PC-3 (cell line): ENCODE measurements at places on chromosomes 13 and 19.

DNA sequence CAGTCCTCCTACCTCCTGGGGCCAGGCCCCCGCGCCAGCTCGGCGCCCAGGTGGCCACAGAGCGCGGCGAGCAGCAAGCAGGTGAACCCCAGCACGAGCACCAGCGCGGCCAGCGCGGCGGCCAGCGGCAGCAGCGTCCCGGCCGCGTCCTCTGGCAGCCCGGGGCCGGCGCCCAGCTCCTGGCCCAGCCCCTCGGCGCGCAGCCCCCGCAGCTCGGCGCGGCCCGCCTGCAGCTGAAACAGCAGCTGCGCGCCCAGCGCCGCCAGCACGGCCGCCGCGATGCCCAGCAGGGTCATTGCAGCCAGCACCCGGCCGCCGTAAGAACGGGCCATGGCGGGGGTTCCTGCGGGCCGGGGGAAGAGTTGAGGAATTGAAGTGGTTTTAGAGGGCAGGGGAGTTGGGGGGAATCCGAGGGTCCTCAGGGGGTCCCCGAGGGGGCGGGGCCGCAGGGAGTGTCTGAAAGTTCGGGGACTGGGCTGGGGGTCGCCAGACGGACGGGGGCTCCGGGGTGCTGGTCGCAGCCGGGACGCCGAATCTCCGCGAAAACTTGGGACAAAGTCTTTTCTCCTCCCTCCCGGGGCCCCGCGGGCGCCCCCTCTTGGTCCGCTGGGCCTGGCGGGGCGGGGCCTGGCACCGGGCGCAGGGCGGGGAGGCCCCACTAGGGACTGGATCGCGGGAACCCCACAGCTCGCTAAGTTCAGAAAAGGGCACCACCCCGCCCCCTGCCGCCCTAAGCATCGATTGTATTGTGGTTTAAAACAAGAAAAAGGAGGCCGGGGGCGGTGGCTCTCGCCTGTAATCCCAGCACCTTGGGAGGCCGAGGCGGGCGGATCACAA, at the start of gene TMEM221:
Gene TMEM221 (minus strand): TSS at position 538 of the 837 bp plus-strand sequence. CDS start 206 bp downstream, at position 332.
- no peak within 1 kb of the TSS for H3K27ac ChIP-seq
- peaks cover 9% of the 10 kb centered on the region for H3K4me1 ChIP-seq
- H3K27me3 ChIP-seq: no peaks in the 10 kb centered on the region

GRCh38 chr13:48475230-48475629, 57.6 kb downstream of the RCBTB2 start:
- H3K36me3 ChIP-seq: peaks cover 4% of the 10 kb centered on the region; the same call in 1 of the 2 replicates
- no peak for DNase-seq
- H3K4me3 ChIP-seq: no peak overlapping the region
- H3K4me1 ChIP-seq: no peaks in the 10 kb centered on the region

- H3K27ac ChIP-seq: no peak overlapping the region
- H3K36me3 ChIP-seq: no peaks in the 10 kb centered on the region
- H3K4me1 ChIP-seq: peaks cover 20% of the 10 kb centered on the region
Measured at GRCh38 chr19:46907880-46908279, 47.1 kb downstream of the ARHGAP35 start.

GRCh38 chr13:106401081-106401480, 134.4 kb downstream of the EFNB2 start:
- H3K27ac ChIP-seq: no peak overlapping the region
- H3K4me3 ChIP-seq: no peak overlapping the region
- no peaks in the 10 kb centered on the region for H3K27me3 ChIP-seq
- no peaks in the 10 kb centered on the region for H3K36me3 ChIP-seq

DNA sequence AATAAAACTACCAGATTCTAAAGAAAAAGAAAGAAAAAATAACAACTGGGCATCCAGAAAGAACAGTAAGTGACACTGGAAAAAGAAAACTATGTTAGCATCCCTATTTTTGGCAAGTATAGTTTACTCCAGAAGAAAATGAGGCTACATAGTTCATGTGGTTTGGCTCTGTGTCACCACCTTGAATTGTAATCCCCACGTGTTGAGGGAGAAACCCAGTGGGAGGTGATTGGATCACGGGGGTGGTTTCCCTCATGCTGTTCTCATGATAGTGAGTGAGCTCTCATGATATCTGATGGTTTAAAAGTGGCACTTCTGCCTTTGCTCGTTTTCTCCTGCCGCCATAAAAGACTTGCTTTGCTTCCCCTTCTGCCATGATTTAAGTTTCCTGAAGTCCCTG, 76.9 kb downstream of the ITGBL1 start:
- H3K36me3 ChIP-seq: no peaks in the 10 kb centered on the region
- DNase-seq: no peak
- H3K27me3 ChIP-seq: no peaks in the 10 kb centered on the region
- H3K27ac ChIP-seq: no peak overlapping the region
- no peak overlapping the region for H3K4me3 ChIP-seq

DNA sequence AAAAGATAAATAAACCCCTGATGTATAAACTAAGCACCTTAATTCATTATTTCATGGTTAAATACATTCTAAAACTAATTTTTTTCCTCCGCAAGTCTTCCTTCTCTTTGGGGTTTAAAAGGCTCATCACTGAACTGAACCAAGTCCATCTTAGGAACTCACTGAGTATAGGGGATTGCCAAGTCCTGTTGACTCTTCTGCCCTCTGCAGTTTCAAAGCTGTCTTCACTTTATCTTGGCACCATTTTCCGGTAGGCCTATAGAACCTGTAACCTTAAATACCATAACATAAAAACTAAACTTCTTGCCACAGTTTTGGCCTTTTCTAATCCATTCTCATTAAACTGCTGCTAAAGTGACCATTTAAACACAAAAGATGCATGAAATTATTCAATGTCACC, 66.5 kb upstream of the USPL1 start:
- H3K36me3 ChIP-seq: no peaks in the 10 kb centered on the region
- no peak overlapping the region for H3K4me3 ChIP-seq
- H3K27ac ChIP-seq: no peak overlapping the region

- H3K4me3 ChIP-seq: peak overlapping the region; percentile 82
- H3K4me1 ChIP-seq: peaks cover 62% of the 10 kb centered on the region
Measured at GRCh38 chr19:13840305-13841085, 36.4 kb upstream of the NANOS3 start.

GRCh38 chr19:6100284-6100915, 9.9 kb downstream of the RFX2 start:
- H3K4me1 ChIP-seq: peaks cover 13% of the 10 kb centered on the region
- no peak for DNase-seq
- no peaks in the 10 kb centered on the region for H3K27me3 ChIP-seq
- H3K36me3 ChIP-seq: no peaks in the 10 kb centered on the region

- H3K27ac ChIP-seq: no peak overlapping the region
- H3K4me3 ChIP-seq: no peak overlapping the region
Measured at GRCh38 chr13:52025475-52026245, 1.2 kb downstream of the UTP14C start.

GRCh38 chr19:38298821-38299680, 5.0 kb upstream of the C19orf33 start:
- no peak overlapping the region for H3K4me3 ChIP-seq
- peak overlapping the region; percentile 76 for H3K27ac ChIP-seq
- no peaks in the 10 kb centered on the region for H3K27me3 ChIP-seq

GRCh38 chr19:18733196-18733647, 49.7 kb downstream of the CRTC1 start:
- no peak overlapping the region for H3K4me3 ChIP-seq
- no peak for DNase-seq
- H3K27ac ChIP-seq: no peak overlapping the region
- no peaks in the 10 kb centered on the region for H3K36me3 ChIP-seq

DNA sequence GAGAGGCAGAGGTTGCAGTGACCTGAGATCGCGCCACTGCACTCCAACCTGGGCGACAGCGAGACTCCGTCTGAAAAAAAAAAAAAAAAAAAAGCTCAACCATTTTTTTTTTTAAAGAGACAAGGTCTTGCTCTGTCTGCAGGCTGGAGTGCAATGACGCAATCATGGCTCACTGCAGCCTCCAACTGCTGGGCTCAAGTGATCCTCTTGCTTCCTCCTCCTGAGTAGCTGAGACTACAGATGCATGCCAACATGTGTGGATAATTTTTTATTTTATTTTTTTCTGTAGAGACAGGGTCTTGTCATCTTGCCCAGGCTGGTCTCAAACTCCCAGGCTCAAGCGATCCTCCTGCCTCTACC, 10.3 kb downstream of the EHD2 start:
- H3K36me3 ChIP-seq: no peaks in the 10 kb centered on the region
- DNase-seq: peak; percentile 64
- peaks cover 16% of the 10 kb centered on the region for H3K4me1 ChIP-seq
- no peaks in the 10 kb centered on the region for H3K27me3 ChIP-seq
- H3K27ac ChIP-seq: peak overlapping the region; percentile 54

DNA sequence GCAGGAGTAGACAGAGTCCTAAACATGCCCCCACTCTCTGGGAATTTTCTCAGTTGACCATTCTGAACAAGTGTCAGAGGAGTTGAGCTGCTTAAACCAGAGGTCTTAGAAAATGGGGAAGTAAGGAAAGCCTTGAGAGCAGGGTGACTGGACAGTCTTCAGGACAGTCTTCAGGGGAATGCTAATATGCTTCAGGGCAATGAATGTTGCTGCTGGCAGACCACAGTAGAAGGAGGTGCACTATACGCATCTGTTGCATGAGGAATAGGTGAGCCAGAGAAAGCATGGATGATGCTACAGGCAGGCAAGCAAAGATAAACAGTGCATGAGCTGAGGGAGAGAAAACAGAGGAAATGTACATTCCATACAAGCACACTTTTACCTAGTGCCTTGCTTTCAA, 196.6 kb upstream of the GPR12 start:
- H3K36me3 ChIP-seq: no peaks in the 10 kb centered on the region
- H3K4me3 ChIP-seq: no peak overlapping the region
- DNase-seq: no peak
- H3K27me3 ChIP-seq: no peaks in the 10 kb centered on the region
- no peaks in the 10 kb centered on the region for H3K4me1 ChIP-seq
- no peak overlapping the region for H3K27ac ChIP-seq

GRCh38 chr19:39145180-39145953, 19.8 kb downstream of the PAK4 start:
- no peaks in the 10 kb centered on the region for H3K27me3 ChIP-seq
- H3K36me3 ChIP-seq: no peaks in the 10 kb centered on the region

DNA sequence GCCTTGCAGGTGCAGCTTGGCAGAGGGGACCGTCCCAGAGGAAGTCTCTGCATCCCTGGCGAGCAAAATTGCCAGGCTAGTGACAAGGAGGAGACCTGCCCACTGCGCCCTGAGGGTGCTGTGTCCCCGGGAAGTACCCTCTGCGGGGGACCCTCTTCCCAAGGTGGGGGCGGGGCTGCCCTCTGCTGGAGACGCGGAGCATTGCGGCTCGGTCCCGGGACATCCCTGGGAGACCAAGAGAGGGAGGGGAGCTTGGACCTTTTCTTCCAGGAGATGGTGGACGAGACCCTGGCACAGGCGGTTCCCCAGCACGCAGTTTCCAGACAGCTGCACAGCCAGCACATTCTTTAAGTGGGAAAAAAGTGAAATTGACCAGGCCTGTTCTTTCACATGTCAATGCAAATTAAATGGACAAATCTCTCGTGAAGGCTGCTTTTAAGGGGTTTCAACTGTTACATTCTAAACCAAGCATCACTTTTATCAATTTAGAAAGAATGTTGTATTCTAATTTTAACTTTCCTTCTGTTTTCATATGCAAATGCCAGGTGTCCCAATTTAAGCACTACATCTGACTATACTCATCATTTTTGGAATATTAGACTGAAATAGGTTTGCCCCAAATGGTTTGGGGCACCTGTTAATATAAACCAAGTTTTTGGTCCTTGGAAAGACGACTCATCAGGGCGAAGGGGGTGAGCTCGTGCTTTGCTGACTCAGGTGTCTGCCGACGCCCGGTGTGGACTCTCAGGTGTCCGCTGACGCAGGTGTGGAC, 60.7 kb downstream of the MCF2L start:
- H3K4me3 ChIP-seq: no peak overlapping the region
- H3K27ac ChIP-seq: no peak overlapping the region
- no peaks in the 10 kb centered on the region for H3K27me3 ChIP-seq
- H3K36me3 ChIP-seq: no peaks in the 10 kb centered on the region

- peak; percentile 37 for DNase-seq
- 0 out of 2 replicates have a peak overlapping the region, but pooled peaks have one; percentile 17 for H3K27ac ChIP-seq
- peaks cover 5% of the 10 kb centered on the region; the same call in 1 of the 2 replicates for H3K36me3 ChIP-seq
- H3K4me1 ChIP-seq: 0 out of 2 replicates have a peak, but pooled peaks cover 9% of the 10 kb centered on the region
- H3K4me3 ChIP-seq: no peak overlapping the region
Measured at GRCh38 chr13:41179593-41180250, 14.6 kb downstream of the KBTBD7 start.

- H3K27me3 ChIP-seq: no peaks in the 10 kb centered on the region
- no peak overlapping the region for H3K27ac ChIP-seq
- no peaks in the 10 kb centered on the region for H3K36me3 ChIP-seq
- peaks cover 14% of the 10 kb centered on the region for H3K4me1 ChIP-seq
Measured at GRCh38 chr19:13712767-13713201, 51.5 kb upstream of the MRI1 start.

GRCh38 chr13:24142886-24143285, 17.6 kb upstream of the SPATA13 start:
- H3K36me3 ChIP-seq: no peaks in the 10 kb centered on the region
- H3K4me1 ChIP-seq: peaks cover 12% of the 10 kb centered on the region
- H3K4me3 ChIP-seq: no peak overlapping the region
- no peak overlapping the region for H3K27ac ChIP-seq

DNA sequence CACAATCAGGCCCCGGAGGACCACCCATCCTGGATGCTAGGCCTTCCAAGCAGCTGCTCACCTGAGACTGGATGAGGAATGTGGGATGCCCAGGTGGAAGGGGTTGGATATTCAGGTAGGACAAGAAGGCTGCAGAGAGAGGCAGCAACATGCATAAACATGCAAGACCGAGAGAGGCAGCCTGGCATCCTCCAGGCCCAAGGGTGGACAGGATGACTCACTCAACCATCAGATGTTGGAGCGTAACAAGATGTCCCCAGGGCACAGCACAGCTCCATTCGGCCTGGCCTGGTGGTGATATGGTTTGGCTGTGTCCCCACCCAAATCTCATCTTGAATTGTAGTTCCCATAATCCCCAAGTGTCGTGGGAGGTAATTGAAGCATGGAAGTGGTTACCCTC, 10.0 kb upstream of the CABP5 start:
- H3K36me3 ChIP-seq: no peaks in the 10 kb centered on the region
- DNase-seq: no peak
- no peaks in the 10 kb centered on the region for H3K27me3 ChIP-seq
- no peak overlapping the region for H3K27ac ChIP-seq
- H3K4me1 ChIP-seq: no peaks in the 10 kb centered on the region

- no peak overlapping the region for H3K4me3 ChIP-seq
- H3K36me3 ChIP-seq: no peaks in the 10 kb centered on the region
- H3K4me1 ChIP-seq: no peaks in the 10 kb centered on the region
- DNase-seq: no peak
- H3K27me3 ChIP-seq: peaks cover 76% of the 10 kb centered on the region
- H3K27ac ChIP-seq: no peak overlapping the region
Measured at GRCh38 chr19:51194527-51195315, 30.2 kb upstream of the CD33 start.

DNA sequence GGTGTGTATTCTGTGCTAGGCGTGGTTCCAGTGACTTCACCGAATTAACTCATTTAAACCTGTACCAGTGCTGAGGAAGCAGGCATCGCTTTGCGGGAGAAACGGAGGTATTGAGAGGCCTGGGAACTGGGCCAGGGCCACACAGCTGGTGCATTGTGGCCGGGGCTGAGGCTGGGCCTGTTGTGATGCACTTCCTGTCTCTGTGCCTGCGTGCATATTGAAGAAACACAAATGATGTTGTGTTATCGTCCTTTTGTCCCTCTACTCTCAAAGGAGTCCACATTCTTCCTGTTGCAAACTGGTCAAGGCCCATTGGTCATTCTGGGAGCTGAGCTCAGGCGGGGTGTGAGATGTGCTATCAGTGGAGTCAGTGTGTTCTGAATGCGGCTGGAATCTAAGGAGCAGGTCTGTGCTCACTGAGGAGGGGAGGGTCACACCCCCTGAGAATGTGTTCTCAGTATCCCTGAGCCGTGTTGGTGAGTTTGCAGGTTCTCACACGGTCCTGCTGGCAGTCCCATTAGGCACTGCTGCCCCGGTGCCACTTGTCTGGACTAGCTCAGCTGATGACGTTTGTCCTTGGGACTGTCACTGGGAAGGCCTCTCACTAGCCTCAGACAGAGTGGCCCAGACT, 62.1 kb downstream of the ARHGEF7 start:
- no peak overlapping the region for H3K27ac ChIP-seq
- no peaks in the 10 kb centered on the region for H3K27me3 ChIP-seq
- DNase-seq: no peak
